NCI-H1694 treated with DMSO at 0.1 percent for 48 hours (cell line): ENCODE measurements at places on chromosomes 2 and 18.

DNA sequence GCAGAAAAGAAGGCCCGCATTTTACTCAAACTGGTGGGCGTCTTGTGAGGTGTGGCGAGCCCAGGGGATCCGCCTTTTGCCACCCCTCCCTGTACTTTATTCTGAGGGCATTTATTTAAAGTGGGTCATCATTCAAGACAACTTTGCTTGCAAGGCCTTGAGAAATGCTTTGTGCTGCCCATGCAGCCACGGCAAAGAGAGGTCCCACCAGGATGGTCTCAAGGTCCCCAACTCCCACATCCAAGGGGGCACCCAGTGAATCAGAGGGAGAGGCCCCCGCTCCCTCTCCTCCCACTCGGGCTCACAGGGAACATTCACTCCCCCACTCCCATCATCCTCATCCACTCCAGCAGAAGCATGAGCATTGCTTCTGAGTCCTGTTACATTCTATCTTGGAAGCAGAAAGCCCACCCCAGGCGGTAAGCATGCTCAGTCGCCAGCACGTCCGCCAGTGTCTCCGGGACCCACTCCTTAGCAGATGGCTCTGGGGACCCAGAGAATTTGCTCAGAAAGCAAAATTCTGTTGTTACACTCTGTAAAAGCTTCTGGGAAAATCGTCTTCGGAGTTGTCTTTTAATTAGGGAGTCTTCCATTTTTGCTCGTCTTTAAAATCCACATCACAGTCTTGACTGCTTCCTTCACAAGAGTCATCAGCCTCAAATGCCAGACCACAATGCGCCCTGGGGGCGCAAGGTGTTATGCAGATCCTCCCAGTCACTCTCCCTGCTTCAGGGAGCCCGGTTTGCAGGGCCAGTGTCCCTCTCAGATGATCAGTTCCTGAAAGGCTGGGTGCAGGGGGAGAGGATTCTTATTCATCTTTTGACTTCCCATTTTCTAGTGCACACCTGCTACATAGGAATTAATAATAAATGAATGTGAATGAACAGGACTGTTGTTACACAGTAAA, 99.4 kb upstream of the NCK2 start:
- DNase-seq: no peak

GRCh38 chr2:25259737-25260124, 82.0 kb downstream of the DNMT3A start:
- no peak for DNase-seq

DNA sequence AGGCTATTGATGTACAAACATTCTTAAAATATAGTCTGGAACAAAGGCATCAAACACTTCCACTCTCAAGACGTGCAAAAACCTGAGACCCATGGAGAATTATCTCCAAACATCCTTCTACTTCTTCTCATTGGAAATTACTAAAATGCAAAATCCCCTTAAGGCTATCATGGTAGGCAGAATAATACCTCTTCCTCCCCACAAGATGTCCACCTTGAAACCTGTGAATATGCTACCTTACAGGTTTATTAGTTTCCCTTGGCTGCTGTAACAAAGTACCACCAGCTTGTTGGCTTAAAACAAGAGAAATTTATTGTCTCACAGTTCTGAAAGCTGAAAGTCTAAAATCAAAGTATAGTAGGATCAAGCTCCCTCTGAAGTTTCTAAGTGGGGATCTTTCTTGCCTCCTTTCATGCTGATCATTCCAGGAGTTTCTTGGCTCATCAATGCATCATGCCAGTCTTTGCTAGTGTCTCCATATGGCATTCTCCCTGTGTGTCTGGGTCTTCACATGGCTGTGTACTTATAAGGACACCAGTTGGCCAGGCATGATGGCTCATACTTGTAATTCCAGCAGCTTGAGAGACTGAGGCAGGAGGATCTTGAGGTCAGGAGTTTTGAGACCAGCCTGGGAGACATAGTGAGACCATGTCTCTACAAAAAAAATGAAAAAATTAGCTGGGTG, 163.7 kb upstream of the NCK2 start:
- DNase-seq: no peak

DNA sequence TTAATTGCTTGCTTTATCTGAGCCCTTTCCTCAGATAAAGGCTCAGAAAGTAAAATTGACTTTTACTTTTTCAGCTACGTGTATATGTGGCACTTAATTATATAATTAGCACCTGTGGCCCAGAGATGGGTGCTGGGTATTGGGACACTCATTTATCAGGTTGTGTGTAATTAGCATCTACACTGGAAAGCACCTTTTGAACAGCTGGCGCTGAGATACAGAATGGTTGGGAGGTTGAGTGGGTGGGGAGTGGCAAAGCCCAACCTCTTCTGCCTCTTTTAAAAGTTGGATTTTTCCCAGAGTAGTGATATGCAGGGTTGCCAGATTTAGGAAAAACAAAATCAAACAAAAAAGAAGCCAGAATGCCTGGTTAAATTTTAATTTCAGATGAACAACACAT, 23.9 kb downstream of the SPTBN1 start:
- no peak for DNase-seq

DNA sequence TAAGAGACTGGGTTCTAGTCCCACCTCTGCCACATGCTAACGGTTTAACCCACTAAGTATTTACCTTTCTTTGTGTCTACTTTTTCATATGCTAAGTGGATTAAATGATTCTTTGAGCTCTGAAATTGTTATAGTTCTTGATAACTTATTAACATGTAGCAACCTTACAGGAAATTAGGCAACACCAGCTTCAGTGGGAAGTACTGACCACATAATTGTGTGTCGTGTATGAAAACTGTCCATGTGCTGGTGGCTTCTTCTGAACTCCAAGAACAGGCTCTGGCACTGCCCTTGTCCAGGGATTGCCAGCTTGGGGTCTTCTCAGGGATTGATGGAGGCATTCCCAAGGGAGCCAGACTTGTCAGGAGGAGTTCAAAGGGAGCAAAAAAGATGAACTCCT, 427.7 kb downstream of the TGIF1 start:
- DNase-seq: no peak

DNA sequence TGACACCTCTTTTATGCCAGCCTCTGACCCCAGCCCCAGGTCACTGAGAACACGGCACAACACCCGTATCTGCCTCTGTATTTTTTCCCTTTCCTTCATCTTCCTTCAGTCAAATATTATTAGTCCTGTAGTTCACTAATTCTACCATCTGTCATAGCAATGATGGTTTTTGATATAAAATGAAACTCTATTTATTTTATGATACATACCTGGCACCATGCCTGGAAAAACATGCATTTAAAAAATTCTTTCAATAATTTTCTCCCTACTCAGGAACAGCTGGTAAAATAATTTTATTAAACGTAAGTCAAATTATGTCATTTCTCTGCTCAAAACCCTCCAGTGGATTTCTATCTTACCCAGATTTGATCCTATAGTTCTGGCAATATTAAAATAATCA, 224.7 kb downstream of the CDH7 start:
- DNase-seq: peak; percentile 67

DNA sequence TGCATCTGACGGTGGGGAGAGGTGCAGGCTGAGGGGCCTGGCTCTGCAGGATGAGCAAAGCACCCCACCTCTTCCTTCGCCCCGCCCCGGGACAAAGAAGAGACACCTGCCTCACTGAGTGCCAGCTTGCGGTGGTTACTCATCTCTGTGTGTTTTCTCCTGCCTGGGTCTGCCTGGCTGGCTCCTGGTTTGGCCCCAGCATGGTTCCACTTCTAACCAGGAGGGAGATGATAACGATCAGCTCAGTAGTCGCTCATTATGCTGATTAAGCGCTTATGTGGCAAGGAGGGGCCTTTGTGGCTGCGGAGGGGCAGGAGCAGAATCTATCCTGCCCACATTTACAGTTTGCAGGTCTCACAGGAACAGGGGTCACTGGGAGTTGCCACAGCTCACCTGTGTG, 68.7 kb upstream of the EDAR start:
- no peak for DNase-seq

DNA sequence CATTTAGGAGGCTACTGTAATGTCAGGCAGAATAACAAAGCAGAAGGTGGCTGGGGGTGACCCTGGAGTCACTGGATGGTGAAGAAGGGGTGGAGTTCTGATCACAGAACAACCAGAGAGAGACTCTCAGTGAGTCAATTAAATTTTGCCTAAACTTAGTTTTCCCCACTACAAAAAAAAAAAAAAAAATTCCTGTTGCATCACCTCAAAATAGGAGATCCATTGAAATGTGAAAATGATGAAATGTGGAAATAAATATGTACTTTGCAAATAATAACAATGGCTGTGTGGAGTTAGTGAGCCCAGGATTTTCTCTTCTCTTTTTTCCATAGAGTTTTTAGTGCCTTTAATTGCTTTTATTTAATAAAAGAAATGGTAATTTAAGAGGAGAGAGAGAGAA, 165.5 kb downstream of the GFPT1 start:
- DNase-seq: no peak

DNA sequence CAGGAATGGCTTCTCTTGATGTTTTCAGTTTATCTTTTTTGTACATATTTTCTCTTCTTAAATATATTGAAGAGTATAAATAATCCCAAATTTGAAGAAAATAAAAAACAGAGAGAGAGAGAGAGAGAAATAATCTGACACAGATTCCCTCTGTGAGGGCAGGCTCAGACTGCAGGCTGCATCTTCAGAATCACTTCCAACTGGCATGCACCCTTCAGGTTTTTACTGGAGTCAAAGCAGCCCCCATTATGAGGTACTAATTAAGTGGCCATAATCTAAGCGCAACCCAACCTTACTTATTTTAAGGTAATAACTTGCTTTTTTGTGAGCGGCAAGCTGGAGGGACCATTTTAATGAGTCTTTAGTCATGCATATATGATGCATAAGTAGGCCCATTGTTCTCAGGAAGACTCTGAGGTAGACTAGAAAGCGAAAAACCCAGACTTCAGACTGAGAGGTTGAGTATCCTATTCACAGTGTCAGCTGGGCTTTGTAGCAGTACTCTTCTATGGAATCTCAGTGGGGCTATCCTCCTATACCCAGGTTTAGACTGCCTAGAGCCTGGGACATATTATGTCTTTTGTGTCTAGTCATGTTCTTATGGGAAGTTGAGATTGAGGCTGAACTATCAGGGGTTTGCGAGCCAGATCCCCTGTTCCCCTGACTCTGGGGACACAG, 167.4 kb downstream of the SP3 start:
- no peak for DNase-seq

DNA sequence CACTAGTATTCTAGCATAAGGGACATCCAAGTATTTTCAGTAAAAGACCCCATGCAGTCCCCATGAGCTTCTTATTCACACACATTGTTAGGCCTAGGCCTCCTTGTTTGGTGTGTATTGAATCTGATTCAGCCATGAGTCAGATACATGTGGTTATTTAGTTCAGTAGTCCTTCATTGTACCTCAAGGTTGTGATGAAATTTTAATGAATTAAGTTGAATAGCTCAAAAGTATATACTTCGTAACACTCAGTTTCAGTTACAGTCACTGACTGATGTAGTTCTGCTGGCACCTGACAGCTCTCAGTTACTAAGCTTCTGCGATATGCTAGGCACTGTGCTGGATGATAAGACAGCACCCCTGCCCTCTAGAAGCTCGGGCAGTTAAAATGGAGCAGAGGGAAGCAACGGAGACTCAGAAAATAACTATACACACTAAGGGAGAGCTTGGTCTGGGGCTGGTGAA, 86.4 kb downstream of the XRCC5 start:
- DNase-seq: no peak

GRCh38 chr2:183426825-183427224, 302.6 kb downstream of the NUP35 start:
- no peak for DNase-seq

- no peak for DNase-seq
Observed at GRCh38 chr2:50098242-50098641, 933.7 kb downstream of the NRXN1 start.

DNA sequence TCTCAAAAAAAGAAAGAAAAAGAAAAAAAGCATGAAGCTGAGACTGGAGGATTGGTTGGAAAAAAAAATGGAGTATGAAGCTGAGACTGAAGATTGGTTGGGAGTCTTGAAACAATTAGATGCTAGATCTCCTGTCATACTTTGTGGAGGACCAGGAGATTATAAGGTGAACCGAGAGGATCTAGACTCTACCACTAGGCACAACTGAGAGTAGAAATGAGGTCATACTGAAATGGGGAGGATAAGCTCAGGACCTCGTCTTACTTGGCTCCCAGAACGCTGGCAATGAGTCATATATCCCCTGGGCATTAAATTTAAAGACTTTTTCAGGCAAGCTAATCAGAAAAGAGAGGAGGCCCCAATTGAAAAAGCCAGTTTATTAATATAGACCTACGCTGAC, 3.3 kb upstream of the ORC2 start:
- DNase-seq: no peak

DNA sequence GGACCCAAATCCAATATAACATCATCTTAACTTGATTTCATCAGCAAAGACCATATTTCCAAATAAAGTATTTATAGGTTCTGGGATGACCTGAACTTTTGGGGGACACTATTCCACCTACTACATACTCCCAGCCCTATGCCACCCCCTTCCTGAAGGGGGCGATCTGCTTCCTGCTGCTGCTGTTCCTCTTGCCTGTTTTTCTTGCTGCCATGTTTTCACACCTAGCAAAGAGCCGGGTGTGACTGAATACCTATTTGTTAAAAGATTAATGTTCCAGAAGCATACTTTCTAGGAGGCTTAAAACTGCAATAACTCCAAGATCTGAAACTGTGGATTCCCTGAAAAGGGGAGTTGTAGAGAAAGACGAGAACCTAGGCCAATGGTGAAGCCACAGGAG, 89.7 kb downstream of the ICOS start:
- DNase-seq: no peak

- no peak for DNase-seq
Observed at GRCh38 chr2:180723712-180724111, 256.7 kb upstream of the UBE2E3 start.

DNA sequence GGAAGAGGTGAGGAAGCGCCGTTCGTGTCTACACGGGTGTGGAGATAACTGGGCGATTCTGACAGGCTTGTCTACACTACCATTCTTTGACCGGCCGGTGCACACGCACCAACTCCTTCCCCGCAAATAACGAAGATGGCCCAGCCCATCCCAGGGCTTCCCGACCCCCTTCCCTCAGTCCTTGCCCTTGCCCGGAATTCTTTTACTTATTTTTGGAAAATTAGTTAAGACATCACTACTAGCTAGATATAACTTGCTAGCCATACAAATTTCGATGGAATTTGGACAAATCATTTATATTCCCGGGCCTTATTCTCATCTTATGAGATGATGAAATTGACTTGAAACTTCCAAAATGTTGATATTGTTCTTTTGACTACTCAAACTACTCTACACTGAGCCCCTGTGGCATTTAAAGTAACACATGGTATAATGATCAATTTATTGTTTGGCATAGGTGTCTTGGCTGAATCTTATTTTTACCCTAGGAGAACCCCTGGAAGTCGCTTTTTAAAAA, 1.3 kb downstream of the ERICH2 start:
- DNase-seq: no peak

DNA sequence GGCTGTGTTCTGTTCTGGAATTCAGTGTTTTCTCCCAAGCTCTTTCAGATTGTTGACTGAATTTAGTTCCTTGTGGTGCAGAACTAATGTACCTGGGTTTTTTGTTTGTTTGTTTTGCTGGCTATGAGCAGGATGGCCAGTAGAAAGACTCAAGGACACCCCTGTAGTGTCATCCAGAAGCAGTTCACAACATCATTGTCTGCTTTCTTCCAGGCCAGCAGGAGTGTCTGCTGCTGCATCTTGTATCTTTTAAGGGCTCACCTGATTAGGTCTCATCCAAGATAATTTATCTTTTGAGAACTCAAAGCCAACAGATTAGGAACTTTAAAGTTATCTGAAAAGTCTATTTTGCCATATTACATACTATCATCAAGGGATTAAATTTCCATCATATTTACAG, 318.5 kb upstream of the MC4R start:
- no peak for DNase-seq

GRCh38 chr2:155381436-155381835, 682.9 kb downstream of the KCNJ3 start:
- DNase-seq: peak; percentile 28
